GM19239 (cell line): ENCODE measurements at places on chromosomes 16 and 17.

GRCh38 chr16:30065102-30065942 lies at the start of gene ALDOA:
TSS of gene ALDOA (plus strand) at chr16:30065760. CDS start at chr16:30066898, 1,138 bp downstream.
- peak; percentile 84 for DNase-seq

- DNase-seq, result no peak
These were observed 1.1 kb upstream of the PGAP3 start for GRCh38 chr17:39688945-39689344.

- no peak for DNase-seq
These were observed 112.4 kb downstream of the XYLT1 start for GRCh38 chr16:17358355-17358754.

DNA sequence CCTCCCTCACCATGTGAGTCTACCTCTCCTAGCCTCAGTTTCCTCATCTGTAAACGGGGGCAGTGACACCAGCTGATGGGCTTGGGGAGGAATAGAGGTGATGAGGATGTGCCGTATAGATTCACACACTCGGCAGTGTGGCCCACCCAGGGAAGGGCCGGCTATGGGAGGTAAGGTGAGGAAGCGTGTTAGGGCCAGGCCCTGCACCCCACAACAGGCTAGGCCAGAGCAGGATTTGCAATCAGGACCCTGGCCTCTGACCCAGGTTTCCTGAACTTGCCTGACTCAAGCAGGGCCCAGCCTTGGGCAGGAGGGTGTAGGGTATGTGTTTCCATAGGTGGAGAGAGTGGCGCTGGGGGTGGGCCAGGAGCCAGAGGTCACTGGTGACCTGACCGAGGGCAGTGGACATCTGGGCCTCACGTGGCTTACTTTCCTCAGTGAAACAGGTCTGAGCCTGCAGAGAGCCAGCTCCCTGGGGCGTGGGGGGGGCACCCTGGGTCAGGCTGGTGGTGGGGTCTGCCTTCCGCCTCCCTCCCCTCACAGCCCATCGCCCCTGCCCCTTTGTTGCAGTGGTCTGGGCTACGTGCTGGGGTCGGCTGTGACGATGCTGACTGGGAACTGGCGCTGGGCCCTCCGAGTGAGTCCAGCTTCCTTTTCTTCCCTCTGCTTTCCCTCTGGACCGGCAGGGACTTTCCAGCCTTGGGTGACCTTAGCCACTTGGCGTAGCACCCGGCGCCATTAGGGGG lies 12.8 kb downstream of the SPNS3 start:
- no peak for DNase-seq

DNA sequence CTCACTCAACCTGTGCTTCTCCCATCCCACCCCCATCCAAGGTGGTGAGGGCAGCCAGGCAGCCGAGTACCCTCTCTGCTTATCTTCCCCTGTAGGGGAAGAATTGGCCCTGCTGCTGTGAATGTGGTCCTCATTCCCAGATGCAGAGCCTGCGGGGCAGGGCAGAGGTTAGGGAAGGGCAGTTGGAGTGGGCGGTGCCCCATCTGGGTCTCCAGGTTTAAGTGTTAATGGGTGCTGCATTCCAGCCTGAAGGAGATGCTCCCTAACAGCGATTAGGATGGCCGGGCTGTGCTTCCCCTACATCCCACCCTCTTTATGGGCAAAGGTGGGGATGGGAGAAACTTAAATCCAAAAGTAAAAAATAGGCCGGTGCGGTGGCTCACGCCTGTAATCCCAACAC lies 12.1 kb downstream of the TMEM95 start:
- no peak for DNase-seq

DNA sequence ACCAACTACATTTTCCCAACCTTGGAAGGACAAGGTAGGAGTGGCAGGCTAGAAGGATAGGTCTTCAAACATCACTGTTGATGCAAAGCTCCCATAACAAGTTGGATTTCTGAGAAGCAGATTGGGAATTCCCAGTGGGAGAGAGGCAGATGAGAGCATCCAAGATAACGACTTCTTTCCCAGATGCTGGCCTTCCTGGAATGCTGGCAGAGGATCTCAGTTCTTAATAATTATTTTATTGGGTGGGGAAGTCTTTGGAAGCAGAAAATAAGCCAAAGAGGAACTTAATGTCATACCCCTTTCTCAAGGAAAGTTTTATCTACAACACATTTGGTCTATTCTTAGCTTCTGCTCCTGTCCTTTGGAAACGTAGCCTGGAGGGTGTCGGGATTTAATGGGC lies 64.5 kb downstream of the MPRIP start:
- DNase-seq, result no peak

GRCh38 chr16:3012246-3012645 lies 477 bp upstream of the CLDN9 start:
- no peak for DNase-seq

GRCh38 chr16:87077750-87078127 lies 239.5 kb downstream of the C16orf95 start:
- no peak for DNase-seq

GRCh38 chr17:27494192-27495091 lies 38.2 kb downstream of the KSR1 start:
- no peak for DNase-seq

GRCh38 chr17:7022781-7023571 lies at the start of gene BCL6B:
TSS of gene BCL6B (plus strand) at chr17:7023050. CDS start at chr17:7023672, 622 bp downstream.
- no peak for DNase-seq

GRCh38 chr17:82155606-82156005 lies 57.0 kb downstream of the CCDC57 start:
- no peak for DNase-seq

DNA sequence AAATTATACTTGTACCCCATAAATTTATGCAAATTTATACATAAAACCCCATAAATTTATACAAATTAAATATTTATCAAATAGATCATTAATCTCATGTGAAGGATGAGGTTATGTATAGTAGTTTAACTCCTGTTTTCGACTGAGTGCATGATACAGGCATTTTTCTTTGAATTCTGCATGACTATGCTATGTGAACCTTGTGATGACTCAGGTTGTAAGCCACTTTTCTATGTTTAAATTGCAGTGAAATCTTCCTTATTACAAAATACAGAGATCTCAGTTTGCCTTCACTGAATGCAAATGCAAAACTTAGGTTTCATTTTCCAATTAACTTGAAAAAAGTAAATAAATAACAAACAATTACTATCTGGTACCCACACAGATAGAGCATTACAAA lies 843.7 kb downstream of the CDH11 start:
- DNase-seq, result no peak

GRCh38 chr17:17063546-17064122 lies 21.4 kb downstream of the MPRIP start:
- DNase-seq, result no peak

GRCh38 chr17:77772899-77773358 lies 185.6 kb upstream of the TNRC6C start:
- no peak for DNase-seq

DNA sequence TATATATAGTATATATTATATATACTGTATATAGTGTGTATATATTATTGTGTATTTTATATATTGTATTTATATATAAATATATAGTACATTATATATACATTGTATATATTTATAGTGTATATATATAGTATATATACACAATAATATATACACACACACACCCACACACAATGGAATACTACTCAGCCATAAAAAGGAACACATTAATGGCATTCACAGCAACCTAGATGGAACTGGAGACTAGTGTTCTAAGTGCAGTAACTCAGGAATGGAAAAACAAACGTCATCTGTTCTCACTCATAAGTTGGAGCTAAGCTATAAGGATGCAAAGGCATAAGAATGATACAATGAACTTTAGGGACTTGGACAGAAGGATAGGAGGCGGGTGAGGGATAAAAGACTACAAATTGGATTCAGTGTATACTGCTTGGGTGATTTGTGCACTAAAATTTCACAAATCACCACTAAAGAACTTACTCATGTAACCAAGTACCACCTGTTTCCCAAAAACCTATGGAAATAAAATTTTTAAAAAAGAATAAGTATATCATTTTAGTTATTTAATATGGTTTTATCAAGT lies 201.9 kb upstream of the CDH11 start:
- no peak for DNase-seq

DNA sequence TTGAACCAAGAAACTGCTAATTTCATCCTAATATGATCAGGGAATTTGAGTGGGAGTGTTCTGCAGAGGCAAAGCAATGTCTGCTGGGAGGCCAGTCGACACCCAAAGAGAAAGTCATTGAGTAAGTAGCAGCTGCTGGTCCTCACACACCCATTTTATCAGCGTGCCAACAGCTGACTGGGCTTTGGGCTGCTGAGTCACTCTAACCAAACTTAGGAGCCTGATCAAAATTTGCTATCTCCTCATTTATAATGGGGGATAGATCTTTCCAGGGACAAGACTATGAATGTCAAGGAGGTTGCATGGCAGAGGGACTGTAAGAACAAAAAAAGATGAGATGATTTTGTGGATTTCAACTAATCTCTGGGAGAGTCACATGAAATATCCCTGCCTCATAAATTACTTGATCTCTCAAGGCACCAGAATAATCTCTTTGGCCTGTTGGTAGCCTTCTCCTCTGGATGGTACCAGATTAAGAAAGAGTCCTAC lies 32.9 kb downstream of the CPSF4L start:
- no peak for DNase-seq

DNA sequence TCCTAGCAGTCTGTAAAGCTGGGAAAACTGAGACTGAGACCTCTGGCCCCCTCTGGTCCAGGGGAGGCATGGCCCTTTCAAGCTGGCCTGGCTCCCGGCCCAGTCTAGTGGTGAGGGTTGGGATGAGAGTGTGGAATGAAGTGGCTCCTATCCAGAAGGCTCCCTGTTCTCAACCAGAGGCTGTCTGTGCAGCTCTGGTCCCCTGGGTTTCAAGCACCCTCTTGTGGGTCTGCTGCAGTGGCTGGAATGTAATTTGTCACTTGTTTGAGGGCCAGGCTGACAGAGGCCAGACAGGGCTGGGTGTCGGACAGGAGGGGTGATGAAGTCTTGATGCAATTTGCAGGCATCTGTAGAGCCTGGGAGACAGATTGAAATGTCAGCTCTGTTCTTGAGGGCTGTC lies 22.1 kb upstream of the PHF12 start:
- no peak for DNase-seq

GRCh38 chr16:87150262-87150661 lies 166.9 kb downstream of the C16orf95 start:
- no peak for DNase-seq

DNA sequence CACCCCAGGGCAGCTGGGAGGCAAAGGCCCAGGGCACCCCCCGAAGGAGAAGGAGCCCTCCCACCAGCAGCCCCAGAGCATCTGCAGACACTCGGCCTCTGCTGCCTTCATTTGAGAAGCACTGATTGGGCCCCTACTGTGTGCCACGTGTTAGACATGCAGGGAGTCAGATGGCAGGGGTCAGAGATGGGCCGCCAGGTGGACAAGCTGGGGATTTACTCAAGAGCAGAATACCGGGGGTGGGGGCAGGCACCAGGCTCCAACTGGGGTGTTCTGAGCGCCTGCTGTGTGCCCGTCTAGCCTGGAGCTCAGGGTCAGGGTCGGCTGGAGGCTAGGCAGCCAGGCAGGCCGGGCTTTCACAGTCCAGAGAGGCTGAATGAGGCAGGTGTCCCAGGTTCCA lies 18.7 kb downstream of the TPSG1 start:
- no peak for DNase-seq

- no peak for DNase-seq
These were observed 32.8 kb downstream of the VAC14 start for GRCh38 chr16:70768203-70768580.

DNA sequence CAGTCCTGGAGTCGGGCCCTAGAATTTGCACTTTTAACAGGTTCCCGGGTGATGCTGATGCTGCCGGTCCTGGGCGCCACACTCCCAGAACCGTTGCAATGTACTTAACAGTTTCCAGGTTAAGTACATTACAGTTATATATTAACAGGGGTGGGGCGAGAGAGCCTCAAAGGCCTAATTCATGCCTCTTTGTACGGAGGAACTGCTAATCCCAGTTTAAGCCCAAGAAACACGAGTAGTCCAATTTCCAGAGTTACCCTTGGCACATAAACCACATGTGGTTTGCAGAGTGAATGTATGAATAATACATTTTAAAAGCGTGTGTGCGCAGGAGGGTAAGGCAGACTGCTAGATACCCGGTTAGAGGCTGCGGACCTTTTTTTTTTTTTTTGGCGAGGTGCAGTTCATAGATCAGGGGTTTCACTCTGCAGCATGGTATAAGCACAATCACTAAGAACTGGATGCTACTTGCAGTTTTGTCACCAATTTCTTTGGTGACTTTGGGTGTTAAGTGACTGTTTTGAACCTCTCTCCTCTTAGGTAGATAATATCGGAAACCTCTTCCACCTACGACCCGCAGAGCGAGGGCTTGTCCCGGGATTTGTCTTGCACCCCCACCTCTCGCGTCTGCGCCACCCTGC lies 713 bp downstream of the COX11 start:
- DNase-seq, result no peak

GRCh38 chr16:58948244-58948643 lies 214.1 kb upstream of the GOT2 start:
- DNase-seq, result no peak

GRCh38 chr16:81571592-81572385 lies 127.2 kb downstream of the CMIP start:
- DNase-seq, result no peak

DNA sequence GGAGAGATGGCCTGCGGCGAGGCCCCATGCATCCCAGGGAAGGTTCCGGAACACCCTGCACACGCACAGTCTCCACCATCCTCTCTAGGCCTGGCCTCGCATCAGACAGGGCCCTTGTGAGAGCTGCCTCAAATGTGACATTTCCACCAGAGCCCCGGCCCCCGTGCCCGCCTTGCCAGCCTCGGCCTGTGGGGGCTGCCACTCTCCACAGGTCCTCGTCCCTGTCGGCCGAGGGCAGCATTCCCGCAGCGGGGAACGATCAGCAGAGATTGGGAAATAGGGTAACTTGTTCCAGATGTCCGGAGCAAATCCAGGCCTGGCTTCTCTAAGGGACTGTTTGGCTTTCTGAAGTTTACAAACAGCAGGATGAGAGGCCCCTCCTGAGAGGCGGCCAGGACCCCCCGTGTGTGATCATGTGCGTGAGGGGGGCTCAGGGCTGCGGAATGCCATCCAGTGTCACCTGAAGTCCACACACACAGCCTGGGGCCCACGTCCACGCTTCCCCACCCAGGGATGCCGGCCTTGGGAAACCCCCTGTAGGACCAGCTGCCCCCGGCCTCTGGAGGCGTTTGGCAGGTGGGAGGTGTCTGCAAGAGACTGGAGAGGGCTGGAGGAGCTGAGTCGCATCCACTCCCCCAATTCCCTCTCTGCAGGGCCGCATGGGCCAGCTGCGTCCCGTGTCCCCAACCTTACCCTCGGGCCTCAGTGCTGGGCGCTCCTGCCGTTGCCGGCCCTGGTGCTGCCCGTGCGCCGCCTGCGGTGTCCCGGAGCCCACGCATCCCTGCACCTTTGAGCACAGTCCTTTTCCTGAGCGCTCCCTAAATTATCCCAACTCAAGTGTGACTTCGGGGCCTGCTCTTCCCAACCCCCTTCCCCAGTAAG lies 70.4 kb downstream of the ZDHHC7 start:
- DNase-seq, result no peak

DNA sequence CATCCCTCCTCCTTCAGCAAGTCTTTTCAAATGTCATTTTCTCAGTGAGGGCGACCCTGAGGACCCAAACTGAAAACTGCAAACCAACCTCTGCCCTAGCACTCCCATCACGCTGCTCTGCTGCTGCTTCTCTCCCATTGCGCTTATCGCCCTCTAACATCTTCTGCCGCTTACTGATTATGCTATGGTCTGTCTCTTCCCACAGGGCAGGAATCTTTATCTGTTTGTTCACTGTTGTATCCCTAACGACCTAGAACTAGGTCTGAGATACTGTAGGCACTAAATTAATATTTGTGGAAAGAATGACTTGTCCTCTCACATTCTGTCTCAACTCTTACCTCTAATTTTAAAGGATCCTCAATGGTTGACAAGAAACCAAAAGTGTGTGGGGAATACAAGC lies 12.5 kb downstream of the ZSCAN32 start:
- DNase-seq, result no peak

GRCh38 chr17:49573510-49574322 lies 2.0 kb upstream of the NXPH3 start:
- DNase-seq, result no peak
